ENCODE measurements at places on chromosomes 2 and 18. TPM values are rescaled to one million over a fixed set of nuclear protein-coding genes. Genes with fewer than 3 reads are reported as not detected.

DNA sequence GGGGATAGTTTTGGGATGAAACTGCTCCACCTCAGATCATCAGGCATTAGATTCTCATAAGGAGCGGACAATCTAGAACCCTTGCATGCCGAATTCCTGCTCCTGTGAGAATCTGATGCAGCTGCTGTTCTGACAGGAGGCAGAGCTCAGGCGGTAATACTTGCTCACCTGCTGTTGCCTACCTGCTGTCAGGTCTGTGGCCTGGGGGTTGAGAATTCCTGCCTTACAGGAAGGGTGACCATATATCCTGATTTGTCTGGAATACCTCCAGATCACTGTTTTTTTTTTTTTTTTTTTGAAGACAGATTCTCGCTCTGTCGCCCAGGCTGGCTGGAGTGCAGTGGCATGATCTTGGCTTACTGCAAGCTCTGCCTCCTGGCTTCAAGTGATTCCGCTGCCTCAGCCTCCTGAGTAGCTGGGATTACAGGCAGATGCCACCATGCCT, 21.7 kb downstream of the ACSL3 start:
- no peak for DNase-seq

MROH2A gene
- total RNA-seq, result not detected

COL3A1 gene
- 30.4 TPM for total RNA-seq

DNA sequence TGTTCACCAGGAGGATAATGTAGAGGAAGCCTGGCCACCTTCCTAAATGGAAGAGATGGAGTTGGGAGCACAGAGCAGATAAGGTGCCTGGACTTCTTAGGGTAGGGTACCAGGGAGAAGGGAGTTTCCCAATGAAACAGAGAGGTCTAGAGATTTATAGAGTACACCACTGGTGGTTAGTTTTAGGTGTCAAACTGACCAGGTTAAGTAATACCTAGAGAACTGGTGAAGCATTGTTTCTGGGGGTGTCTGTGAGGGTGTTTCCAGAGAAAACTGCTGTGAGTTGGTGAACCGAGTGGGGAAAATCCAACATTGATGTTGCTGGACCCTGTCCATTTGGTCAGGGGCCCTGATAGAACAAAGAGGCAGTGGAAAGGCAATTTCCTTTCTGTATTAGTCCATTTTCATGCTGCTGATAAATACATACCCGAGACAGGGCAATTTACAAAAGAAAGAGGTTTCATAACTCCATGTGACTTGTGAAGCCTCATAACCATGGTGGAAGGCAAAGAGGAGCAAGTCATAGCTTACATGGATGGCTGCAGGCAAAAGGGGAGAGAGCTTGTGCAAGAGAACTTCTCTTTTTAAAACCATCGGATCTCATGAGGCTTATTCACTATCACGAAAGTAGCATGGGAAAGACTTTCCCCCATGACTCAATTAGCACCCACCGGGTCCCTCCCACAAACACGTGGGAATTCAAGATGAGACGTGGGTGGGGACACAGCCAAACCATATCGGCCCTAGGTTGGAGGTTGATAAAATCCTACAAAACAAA, 260.8 kb downstream of the CBLN2 start:
- DNase-seq, result no peak

DNER gene
- 0.91 TPM for total RNA-seq

GRCh38 chr2:234998404-234999211, 46.8 kb downstream of the SH3BP4 start:
- DNase-seq, result no peak

- no peak for DNase-seq
These were observed 15.3 kb upstream of the CREG2 start for GRCh38 chr2:101402630-101403029.

Measured in progenitor cell of endocrine pancreas (in vitro differentiated cells).